CD4-positive, alpha-beta T cell treated with Interleukin-12 subunit alpha and Interleukin-12 subunit beta, for 1 hour (primary cell): ENCODE measurements at places on chromosomes 3 and 15.

GRCh38 chr3:43231276-43232000 lies 54.9 kb upstream of the SNRK start:
- DNase-seq = no peak

GRCh38 chr3:160486459-160486869 lies 36.9 kb upstream of the TRIM59 start:
- peak; percentile 32 for DNase-seq

DNA sequence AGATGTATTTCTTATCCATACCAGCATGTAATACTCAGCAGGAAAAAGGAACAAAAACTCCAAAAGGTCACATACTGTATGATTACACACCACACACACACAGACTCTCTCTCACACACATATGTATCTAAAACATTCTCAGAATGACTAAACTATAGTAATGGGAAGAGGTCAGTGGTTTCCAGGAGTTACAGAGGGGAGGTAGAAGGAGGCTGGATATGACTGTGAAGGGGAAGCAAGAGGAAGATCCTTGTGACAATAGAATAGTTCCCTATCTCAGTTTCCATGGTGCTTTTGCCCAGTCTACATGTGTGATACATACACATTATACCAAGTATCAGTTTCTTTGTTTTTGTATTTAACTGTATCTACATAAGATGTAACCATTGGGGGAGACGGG lies 190.1 kb downstream of the IL5RA start:
- DNase-seq = no peak

- DNase-seq = no peak
Observed at GRCh38 chr3:39907981-39908380, 98.6 kb downstream of the MYRIP start.

- DNase-seq = peak; percentile 75
Observed at GRCh38 chr3:71512000-71512399, 71.5 kb downstream of the FOXP1 start.

DNA sequence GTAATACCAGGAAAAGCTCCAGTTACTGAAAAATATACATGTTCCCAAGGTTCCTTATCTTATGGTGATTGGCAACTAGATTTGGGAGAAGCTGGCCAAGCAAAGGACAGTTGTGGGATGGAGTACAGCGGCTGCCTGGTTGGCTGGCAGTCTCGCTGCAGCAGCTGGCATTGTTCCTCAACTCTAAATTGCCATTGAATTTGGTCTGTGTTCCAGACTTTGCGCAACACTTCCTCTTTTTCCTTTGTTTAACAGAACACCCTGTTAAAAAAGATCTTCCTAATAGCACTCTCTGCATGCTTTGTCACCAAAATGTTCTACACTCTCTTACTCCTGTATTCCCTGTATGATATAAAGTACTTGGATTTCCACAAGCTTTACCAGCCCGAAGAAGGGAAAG lies 420.6 kb upstream of the RBMS3 start:
- DNase-seq = no peak

GRCh38 chr3:169044331-169045113 lies 619.0 kb downstream of the MECOM start:
- no peak for DNase-seq

GRCh38 chr3:111972891-111973290 lies 5.9 kb upstream of the ABHD10 start:
- DNase-seq = no peak

DNA sequence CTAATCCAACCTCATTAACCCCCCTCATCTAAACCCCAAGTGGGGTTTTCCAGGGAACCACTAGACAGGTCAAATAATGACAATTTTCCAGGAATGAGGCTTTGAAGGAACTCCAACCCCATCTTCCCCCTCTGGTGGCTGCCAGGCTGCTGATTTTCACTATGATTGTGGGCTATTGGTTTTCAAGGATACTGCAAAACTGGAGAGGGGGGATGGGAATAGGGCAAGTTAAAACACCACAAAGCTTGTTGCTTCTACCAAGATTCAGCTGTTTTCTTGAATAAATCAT lies 10.4 kb upstream of the ZNF662 start:
- no peak for DNase-seq

DNA sequence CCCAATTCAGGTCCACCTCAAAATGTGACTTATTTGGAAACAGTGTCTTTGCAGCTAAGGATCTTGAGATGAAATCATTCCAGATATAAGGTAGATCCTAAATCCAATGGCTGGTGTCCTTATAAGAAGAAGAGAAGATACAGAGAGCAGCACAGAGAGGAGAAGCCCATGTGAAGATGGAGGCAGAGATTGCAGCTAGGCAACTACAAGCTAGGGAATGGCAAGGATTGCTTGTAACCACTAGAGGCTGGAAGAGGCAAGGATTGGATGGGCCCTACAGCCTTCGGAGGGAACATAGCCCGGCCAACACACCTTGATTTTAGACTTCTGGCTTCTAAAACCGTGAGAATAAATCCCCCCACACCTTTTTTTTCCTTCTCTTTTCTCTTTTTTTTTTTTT lies 38.5 kb downstream of the SYN2 start:
- DNase-seq = no peak
